ENCODE measurements at places on chromosomes 3 and 15.

- DNase-seq = no peak
Observed at GRCh38 chr15:39884351-39884750, 35.7 kb downstream of the GPR176 start.

DNA sequence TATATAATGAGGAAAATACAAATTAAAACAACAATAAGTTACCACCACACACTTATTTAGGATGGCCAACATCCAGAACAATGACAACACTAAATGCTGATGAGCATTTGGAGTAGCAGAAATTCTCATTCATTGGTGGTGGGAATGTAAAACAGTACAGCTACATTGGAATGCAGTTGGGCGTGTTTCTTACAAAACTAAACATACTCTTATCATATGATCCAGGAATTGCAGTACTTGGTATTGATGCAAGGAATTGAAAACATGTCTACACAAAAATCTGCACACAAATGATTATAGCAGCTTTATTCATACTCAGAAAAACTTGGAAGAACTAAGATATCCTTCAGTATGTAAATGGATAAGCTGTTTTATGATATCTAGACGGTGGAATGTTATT is 594.2 kb downstream of the ZBBX start:
- no peak for DNase-seq

DNA sequence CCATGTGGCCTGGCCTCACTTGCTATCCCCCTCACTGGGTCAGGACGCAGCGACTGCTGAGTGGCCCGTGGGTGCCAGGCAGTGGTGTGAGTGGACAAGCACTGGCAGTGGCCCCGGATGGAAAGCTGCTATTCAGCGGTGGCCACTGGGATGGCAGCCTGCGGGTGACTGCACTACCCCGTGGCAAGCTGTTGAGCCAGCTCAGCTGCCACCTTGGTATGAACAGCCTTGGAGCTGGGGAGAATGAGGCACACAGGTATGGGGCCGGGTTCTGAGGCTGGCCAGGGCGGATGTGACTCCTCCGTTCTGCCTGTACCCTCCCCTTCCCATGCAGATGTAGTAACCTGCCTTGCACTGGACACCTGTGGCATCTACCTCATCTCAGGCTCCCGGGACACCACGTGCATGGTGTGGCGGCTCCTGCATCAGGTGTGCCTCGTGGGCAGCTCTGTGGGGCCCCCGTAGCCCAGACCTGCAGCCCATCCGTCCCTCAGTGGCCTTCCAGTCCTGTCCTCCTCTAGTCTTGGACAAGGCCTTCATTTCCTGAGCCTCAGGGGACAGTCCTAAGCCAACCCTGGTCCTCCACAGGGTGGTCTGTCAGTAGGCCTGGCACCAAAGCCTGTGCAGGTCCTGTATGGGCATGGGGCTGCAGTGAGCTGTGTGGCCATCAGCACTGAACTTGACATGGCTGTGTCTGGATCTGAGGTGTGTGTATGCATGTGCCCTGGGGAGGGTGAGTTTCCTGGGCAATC is 28.2 kb downstream of the NBEAL2 start:
- DNase-seq = no peak

- DNase-seq = no peak
Observed at GRCh38 chr3:7015683-7016440, 154.9 kb downstream of the GRM7 start.

All from foreskin fibroblast (primary cell).